ENCODE measurements at places on chromosomes 2 and 18.

DNA sequence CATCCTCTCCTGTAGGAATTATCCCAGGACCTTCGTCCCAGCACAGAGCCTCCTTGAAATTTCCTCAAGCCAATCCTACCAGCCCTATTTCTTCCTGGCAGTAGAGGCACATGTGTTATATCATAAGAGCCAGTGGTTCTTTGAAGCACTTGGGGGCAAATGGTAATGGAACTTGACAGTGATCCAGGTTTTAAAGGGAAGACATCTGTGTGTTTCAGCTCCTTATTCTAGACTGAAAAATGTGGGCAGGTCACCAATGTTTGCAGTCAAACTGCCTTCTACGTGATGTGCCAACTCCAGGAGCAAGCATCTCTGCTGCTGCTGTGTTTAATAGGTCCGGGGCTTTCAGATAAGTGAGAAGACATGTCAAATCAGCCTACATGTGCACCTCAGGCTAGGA is 157.1 kb downstream of the GALNT14 start:
- DNase-seq = no peak

- DNase-seq = no peak
Measured at GRCh38 chr2:8202132-8202531, 479.7 kb upstream of the ID2 start.

- no peak for DNase-seq
Measured at GRCh38 chr2:232292395-232293154, 86.0 kb upstream of the ALPP start.

DNA sequence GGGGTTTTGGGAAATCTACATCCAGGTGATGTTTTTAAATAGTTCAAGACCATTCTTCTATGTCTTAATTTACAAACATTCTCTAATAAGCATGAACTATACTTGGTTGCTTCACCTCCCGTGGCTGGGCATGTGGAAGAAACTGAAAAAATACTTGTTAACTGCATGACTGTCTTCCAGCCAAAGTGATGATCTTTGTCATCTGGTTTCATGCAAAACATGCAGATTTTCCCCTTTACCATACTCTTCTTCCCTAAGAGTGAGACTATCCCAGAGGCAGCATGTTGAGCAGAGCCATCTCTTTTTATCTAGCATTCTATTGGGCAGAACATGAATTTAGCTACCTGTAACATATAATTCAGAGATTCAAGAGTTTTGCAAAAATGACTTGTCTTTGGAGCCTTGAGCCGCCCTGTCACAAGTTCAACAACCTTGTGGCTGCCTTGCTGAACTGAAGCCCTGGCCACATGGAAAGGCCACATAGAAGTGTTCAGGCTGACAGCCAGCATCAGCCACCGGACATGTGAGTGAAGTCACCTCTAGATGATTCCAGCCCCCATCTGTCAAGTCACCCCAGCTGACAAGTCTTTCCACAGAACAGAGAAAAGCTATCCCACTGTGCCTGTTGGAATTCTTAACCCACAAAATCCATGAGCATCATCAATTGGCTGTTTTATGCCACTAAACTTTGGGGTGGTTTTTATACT is 142.8 kb downstream of the ANKRD44 start:
- no peak for DNase-seq

DNA sequence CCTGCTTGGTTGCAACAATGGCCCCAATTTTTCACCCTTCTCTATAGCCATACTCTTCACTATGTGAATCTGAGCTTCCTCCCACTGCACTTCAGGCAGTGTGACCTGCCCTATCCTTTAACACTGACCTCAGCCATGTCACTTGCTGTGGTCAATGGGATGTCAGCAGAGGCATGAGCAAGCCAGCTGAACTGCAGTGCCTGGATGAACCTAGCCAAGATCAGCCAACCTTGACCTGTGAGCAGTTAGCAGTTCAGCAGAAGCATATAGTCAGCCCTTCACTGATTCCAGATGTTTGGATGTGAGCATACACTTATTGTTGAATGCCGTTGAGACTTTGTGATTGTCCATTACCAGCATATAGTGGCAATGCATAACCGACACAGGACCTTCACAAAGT is 63.4 kb upstream of the BOD1L2 start:
- no peak for DNase-seq

DNA sequence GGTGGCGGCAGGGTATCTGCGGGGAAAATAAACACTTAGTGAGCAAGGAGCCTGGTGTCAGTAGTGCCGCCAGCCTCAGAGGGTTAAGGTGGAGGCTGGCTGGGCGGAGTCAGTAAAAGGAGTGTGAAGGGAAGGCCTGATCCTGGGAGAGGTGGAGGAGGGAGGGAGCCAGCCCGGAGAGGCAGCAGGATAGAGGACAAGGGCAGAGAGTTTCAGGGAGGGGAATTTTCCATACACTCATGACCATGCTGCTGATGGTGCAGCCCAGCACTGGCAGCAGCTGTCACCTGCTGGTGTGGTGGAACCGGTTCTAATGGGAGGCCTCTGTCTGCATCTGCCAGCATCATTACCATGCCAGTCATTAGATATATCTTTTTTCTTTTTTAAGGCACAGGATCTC is 2.0 kb upstream of the TEX44 start:
- no peak for DNase-seq

GRCh38 chr2:26243470-26244308 is 743 bp downstream of the HADHA start:
- DNase-seq = no peak

GRCh38 chr18:69948919-69949537 is 1.4 kb upstream of the CD226 start:
- peak; percentile 26 for DNase-seq

GRCh38 chr2:180219491-180219890 is 212.4 kb upstream of the CWC22 start:
- no peak for DNase-seq

DNA sequence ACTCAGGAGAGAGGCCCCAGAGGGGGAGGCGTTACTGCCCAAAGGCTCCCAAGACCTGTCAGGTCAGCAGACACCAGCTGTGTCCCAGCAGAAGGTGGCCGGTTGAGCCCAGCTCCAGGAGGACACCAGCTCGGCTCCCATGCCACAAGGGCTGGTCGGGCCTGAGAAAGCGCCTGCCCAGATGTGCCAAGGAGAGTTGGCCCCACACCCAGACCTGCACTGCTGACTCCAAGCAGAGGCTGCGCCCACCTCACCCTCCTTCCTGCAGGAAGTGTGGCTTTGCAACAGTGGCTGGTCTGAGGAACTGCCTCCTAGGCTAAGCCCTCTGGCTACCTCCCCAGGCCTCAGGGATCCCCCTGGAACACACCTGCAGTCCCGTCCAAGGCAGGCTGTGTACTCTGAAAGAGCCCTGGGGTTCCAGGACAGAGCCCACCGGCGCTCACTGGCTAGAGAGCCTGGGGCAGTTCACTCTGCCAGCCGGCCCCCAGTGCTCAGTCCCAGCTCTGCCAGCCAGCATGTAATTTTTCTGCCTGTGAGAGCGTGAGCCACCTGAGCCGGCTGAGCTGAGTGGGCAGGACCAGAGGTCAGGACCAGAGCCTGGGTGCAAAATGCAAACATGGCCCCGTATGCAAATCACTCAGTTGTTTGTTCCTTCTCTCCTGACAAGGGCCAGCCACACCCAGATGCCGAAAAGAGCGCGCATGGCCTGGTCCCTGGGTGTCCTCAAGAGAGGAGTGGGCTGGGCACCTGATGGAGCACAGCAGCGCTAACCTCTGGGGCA is 36.9 kb upstream of the PTMA start:
- no peak for DNase-seq

- no peak for DNase-seq
Measured at GRCh38 chr2:176080540-176081375, 3.0 kb downstream of the EVX2 start.
